ENCODE measurements at places on chromosomes 5 and 9. TPM values are rescaled to one million over a fixed set of nuclear protein-coding genes. Genes with fewer than 3 reads are reported as not detected.

- no peak for DNase-seq
These were observed 22.6 kb upstream of the MAMDC2 start for GRCh38 chr9:70020991-70021571.

DNA sequence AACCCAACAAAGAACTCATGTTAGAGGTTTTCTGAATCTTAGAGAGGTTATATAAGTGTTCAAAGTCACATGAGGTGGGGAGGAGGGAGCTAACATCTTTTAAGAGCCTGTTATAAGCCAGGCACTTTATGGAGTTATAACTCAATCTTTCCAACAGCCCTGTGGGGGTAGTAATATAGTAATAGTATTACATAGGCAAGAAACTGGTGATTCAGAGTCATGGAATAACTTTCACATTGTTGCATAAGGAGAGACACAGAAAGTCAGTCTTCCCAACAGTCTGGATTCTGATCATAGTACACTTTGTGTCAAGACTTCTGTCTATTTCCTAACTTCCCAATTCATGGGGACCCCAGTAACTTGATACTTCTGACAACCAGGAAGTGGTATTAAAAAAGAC is 89.2 kb downstream of the ACER2 start:
- DNase-seq: no peak

GRCh38 chr5:154406231-154406630 is 39.6 kb upstream of the SAP30L start:
- DNase-seq: peak; percentile 59

Gene IFNA13
- not detected for total RNA-seq

DNA sequence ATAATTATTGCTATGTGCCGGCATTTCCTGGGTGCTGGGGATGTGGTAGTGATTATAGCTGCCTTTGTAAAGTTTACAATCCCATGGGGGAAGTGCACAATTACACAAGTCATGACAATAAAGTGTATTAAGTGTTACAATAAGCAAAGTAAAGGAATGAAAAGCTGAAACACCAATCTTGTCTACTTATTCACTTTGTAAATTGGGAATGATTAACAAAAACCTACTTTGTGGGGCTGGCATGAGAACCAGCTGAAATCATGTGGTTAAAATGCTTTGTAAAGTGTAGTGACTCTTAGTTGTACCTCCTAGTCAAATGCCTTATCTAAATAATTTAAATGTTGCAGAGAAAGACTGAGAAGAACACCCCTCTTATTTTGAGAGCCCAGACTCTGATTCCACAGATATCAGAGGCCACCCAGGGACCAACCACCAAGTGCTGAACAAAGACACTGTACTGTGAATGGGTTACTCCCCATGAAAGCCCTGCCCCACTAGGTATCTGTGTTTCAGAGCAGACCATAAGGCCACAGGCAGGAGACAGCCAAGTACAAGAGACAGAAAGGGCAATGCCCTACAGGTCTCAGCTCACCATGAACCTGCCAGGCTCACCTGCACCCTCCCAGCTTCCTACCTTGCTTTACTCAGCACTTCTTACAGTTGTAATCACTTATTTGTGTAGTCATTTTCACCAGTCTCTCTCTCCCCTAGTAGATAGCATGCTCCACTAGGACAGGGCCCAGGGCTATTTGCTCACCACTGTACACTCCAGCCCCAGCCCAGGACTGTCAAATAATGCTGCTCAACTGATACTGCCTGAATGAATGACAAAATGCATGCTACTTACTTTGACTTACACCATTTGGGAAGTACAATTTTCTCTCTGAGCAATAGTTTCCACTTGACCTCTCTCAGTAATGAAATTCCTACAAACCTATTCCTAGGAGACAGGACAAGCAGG is 101.6 kb upstream of the APC start:
- DNase-seq: no peak

All from lower leg skin (tissue), 4 donors.